Dorsolateral prefrontal cortex (tissue), 122 donors: ENCODE measurements at places on chromosomes 16 and 17. TPM values are rescaled to one million over a fixed set of nuclear protein-coding genes. Genes with fewer than 3 reads are reported as not detected.

The CDH16 gene
- not detected for total RNA-seq

The KRT39 gene
- not detected for total RNA-seq

The MYO15A gene
- total RNA-seq, result 13.8 TPM

The USP6 gene
- total RNA-seq, result 0.17 TPM

The SPN gene
- 2.6 TPM for total RNA-seq

The HOXB1 gene
- not detected for total RNA-seq

The ETV4 gene
- total RNA-seq, result 1.2 TPM

The VMO1 gene
- 2.9 TPM for total RNA-seq

The IST1 gene
- total RNA-seq, result 178 TPM

The COPZ2 gene
- total RNA-seq, result 12.8 TPM

The ELMO3 gene
- 0.66 TPM for total RNA-seq

The MILR1 gene
- total RNA-seq, result 5.2 TPM

The DHRS11 gene
- 19.7 TPM for total RNA-seq

The TBC1D3B gene
- total RNA-seq, result 16.4 TPM

The MYH11 gene
- 33.6 TPM for total RNA-seq

The TEKT1 gene
- total RNA-seq, result 3.2 TPM

The SAMD14 gene
- total RNA-seq, result 56.6 TPM

The PMFBP1 gene
- 2.7 TPM for total RNA-seq

The ZNF385C gene
- total RNA-seq, result 1.8 TPM

The NME1 gene
- total RNA-seq, result 37.7 TPM

The CDR2L gene
- total RNA-seq, result 22.2 TPM

The SPNS2 gene
- 67.5 TPM for total RNA-seq

The CDH15 gene
- total RNA-seq, result not detected

The LRRC37A gene
- 23.1 TPM for total RNA-seq

The C17orf107 gene
- 12.1 TPM for total RNA-seq

The GAS2L2 gene
- 1.0 TPM for total RNA-seq

The UBE2O gene
- total RNA-seq, result 97.1 TPM

The CES3 gene
- 9.3 TPM for total RNA-seq

The TMEM88 gene
- total RNA-seq, result 2.2 TPM

The SHISA6 gene
- 15.3 TPM for total RNA-seq

The ATP2C2 gene
- 8.8 TPM for total RNA-seq

The DHRS7C gene
- total RNA-seq, result 2.1 TPM

The SNF8 gene
- total RNA-seq, result 63.2 TPM

The KRT10 gene
- total RNA-seq, result 26.1 TPM

The PPP1R27 gene
- not detected for total RNA-seq

The GUCY2D gene
- total RNA-seq, result 0.13 TPM

The ITGAD gene
- total RNA-seq, result not detected

The CIAO3 gene
- 47.3 TPM for total RNA-seq

The SLC5A11 gene
- 56.5 TPM for total RNA-seq

The TBC1D3G gene
- not detected for total RNA-seq

The UTP4 gene
- total RNA-seq, result 32.9 TPM

The CD300A gene
- total RNA-seq, result 4.1 TPM

The TNFRSF13B gene
- total RNA-seq, result not detected

The RUNDC3A gene
- total RNA-seq, result 287 TPM

The RASD1 gene
- total RNA-seq, result 164 TPM

The FNDC8 gene
- total RNA-seq, result not detected

The KRT33A gene
- total RNA-seq, result not detected

The GINS2 gene
- total RNA-seq, result 1.7 TPM

The CAPNS2 gene
- 0.91 TPM for total RNA-seq

The CD300LD gene
- total RNA-seq, result not detected

The SPNS3 gene
- 0.37 TPM for total RNA-seq

The HBA1 gene
- 132 TPM for total RNA-seq

The DOC2A gene
- 104 TPM for total RNA-seq

The WFDC1 gene
- 10.6 TPM for total RNA-seq

The KRTAP1-5 gene
- not detected for total RNA-seq

The ITGAX gene
- total RNA-seq, result 4.4 TPM

The ACBD4 gene
- total RNA-seq, result 29.0 TPM

The KIF18B gene
- total RNA-seq, result 0.18 TPM
